ENCODE measurements at places on chromosomes 5 and 9.

DNA sequence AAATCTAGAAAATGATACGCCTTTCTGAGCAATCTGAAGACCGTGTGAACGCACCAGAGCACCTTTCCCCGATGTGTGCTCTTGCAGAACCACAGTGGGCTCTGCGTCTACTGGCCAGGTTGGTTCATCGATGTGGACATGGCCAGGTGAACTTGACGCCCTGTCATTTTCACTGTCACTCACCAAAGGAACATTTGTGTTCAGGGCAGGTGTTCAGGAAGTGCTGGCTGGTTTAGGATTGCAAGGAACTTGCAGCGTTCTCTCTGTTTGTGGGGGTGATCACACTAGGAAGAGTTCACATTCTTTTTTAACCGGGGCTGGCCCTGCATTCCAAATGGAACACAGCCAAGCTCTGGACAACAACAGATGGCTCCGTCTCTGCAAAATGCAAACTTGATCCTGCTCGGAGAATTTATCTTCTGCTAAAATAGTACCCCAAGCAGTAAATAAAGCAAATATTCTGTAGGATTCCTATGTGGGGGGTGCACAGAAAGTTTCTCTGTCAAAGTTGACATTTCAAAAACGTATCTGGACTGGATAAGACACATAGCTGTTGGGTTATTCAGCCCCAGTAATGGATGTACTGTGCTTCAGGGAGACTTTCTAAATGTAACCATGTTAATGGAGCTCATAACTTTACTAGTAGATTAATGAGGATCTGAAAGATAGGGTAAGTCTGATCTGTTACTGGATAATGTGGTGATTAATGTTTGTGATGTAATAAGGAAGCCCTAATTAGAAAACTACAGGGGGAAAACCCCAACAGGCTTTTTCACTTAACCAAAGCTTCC, 45.7 kb upstream of the FANCC start:
- peak; percentile 48 for DNase-seq

DNA sequence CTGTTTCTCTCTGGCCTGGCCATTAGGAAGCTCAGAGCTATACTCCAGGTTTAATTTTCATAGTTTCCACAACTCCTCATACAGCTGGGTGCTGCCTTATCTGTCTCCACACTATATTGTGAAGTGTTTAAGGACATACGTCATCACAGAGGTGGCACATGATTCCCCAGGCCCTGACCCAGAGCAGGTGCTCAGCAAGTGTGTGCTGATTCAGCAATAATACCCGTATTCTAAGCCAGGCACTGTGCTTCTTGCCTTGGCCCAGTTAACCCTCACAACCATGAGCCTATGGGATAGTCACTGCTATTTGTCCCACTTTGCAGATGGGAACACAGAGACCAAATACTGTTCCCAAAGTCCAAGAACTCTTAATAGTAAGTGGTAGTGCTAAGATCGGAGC, 93.5 kb upstream of the SMIM23 start:
- no peak for DNase-seq

DNA sequence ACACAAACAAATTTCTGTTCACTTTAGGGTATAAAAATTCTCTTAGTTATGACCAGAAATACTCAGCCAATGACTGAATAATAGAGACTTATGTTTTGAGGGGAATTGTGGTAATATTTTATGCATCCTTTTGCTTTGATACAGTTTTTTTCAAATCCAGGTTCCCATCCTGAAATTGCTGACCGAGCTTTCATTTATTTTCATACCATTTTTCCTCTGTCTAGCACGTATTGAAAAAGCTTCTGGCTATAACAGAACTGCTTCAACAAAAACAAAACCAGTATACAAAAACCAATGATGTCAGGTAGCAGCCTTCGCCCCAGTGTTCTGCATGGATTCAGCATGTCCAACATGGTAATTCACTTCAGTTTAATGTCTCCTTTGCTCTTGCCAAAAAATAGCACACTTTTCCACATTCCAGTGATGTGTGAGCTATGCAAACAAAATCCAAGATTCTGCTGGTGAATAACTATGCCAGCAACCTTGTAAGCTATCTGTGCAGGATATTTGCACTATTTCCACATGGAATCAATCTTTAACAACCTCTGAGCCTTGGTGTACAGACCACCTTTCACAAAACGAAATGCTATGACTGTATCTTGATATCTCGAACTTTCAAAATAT, 22.0 kb downstream of the CCNH start:
- DNase-seq, result peak; percentile 61

- peak; percentile 81 for DNase-seq
Observed at GRCh38 chr5:143495821-143496275, 92.4 kb upstream of the NR3C1 start.

- no peak for DNase-seq
Observed at GRCh38 chr5:136639616-136640015, 274.3 kb upstream of the TRPC7 start.

GRCh38 chr5:135030123-135030955, 3.7 kb downstream of the PITX1 start:
- no peak for DNase-seq

DNA sequence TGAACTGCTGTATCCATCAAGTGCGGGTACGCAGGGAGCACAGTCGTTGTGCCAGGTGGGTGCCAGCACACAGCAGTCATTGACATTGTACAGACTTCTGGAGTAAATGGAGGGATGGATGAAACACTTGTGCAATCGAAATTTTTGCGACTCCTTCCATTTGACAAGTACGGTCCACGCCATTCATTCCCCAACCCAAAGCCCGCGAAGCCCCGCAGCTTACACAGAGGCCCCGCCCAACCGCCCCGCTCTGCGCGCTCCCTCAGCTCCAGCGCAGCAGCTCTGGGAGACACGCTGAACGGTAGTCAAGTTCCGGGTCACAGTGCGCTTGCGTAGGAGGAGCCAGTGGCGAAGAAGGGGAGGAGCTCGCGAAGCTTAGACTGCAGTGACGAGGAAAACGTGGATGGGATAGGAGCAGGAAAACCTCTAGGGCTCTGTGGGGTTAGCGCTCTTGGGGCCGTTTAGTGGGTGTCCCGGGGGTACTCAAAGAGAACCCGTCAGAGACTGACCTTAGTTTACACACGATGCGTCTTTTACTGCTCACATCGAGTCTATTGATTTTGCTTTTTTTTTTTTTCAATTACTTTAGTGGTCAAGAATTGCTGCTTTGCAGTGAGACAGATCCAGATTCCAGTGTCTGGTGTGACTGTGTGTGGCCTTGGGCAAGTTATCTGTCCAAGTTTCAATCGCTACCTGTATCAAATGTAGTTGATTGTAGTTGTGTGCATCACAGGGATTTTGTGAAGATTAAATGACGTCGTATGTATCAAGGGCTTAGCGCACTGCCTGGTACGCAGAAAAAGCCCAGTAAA, 15.3 kb upstream of the MSANTD3 start:
- peak; percentile 86 for DNase-seq

- no peak for DNase-seq
Observed at GRCh38 chr9:93807166-93808074, 147.7 kb downstream of the BARX1 start.

DNA sequence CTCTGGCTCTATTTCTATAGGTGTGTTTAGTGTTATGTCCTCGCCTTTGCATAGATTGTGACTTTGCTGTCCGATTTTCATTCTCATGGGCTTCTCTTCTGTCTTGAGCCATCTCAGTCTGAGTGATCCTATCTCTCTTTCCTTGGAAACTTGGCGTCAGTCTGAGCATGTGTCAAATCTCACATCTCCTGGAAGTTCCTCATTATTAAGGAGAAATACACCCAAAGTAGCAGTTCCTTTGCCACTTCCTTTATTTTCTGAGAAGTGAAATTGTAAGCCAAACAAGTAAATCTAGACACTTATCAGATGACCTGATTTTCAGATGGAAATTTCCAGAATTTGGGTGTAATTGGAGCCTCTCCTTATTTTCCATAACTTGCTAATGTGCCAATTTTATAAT, 126.9 kb upstream of the ANKH start:
- DNase-seq, result no peak

DNA sequence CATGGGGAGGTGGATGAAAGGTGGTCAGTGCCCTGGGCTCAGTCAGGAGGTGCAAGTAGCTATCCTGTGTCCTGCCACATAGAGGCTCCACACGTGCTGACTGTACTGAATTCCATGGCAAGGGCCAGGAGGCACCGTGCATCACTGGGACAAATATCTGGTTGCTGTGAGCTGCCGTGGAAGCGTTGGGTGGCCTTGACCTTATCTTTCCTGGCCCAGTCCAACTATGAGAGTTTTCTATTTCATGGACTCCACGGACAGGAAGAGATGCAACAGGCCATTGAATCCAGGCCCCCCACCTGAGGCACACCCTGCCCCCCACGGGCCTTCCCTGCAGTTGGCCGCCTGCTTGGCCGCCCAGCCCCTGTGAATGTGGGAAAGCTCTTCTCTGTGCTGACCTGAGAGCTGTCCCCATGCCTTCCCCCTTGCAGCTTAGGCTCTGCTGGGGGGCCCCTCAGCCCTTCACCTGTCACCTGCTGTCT, 1.7 kb downstream of the GRHPR start:
- DNase-seq, result no peak

- no peak for DNase-seq
Observed at GRCh38 chr9:22379272-22379671, 67.4 kb upstream of the DMRTA1 start.

GRCh38 chr9:133959171-133959570, 33.0 kb downstream of the VAV2 start:
- DNase-seq, result no peak

DNA sequence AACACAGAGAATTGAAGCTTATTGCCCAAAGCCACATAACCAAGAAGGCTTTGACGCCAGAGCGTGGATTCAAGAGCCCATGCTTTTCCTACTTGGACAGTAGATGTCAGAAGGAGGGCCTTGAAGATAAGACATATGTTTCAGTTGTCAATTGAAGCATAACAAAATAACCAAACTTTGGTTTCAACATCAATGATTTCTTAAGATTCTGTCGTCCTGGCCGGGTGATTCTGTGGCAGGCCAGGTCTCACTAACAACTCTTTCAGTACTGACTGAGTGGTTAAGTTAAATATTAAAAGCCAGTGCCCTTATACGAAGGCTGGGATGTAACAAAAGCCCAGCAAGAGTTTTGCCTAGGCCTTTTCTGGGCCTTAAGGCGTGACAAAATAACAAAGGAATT, 94.0 kb downstream of the RCL1 start:
- DNase-seq, result peak; percentile 5

- peak; percentile 18 for DNase-seq
Observed at GRCh38 chr5:9562141-9562540, 16.3 kb upstream of the SEMA5A start.

DNA sequence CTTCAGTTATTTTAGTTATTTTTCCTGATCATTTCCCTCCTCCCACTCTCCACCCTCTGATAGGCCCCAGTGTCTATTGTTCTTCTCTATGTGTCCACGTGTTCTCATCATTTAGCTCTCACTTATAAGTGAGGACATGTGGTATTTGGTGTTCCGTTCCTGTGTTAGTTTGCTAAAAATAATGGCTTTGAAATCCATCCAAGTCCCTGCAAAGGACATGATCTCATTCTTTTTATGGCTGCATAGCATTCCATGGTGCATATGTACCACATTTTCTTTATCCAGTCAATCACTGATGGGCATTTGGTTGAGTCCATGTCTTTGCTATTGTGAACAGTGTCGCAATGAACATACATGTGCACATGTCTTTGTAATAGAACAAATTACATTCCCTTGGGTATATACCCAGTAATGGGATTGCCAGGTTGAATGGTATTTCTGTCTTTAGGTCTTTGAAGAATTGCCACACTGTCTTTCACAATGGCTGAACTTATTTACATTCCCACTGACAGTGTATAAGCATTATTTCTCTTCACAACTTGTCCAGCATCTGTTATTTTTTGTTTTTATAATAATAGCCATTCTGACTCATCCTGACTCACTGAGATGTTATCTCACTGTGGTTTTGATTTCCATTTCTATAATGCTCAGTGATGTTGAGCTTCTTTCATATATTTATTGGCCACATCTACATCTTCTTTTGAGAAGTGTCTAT, 17.2 kb upstream of the DIRAS2 start:
- peak; percentile 31 for DNase-seq

DNA sequence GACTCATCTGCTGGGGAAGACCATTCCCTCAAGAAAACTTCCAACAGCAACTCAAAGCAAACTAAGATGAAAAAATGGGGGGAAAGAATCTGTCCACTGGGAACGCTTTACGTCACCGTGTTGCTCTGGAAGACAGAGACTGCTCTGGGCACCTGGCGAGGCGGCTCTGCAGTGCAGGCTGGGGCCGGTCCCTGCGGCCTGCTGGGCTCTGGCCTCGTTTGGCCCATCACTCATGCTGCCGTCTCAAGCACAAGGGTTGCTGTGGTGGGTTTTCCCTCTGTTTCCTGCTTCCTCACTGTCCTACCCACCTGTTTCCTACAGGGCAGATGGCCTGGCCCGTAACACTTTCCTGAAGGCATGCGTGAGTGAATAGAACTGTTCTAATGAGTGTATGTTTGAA, 92.9 kb upstream of the OTULINL start:
- DNase-seq, result no peak

GRCh38 chr5:2740051-2740875, 11.2 kb downstream of the IRX2 start:
- DNase-seq, result peak; percentile 18

GRCh38 chr9:126869368-126869767, 8.9 kb downstream of the ZBTB34 start:
- no peak for DNase-seq

DNA sequence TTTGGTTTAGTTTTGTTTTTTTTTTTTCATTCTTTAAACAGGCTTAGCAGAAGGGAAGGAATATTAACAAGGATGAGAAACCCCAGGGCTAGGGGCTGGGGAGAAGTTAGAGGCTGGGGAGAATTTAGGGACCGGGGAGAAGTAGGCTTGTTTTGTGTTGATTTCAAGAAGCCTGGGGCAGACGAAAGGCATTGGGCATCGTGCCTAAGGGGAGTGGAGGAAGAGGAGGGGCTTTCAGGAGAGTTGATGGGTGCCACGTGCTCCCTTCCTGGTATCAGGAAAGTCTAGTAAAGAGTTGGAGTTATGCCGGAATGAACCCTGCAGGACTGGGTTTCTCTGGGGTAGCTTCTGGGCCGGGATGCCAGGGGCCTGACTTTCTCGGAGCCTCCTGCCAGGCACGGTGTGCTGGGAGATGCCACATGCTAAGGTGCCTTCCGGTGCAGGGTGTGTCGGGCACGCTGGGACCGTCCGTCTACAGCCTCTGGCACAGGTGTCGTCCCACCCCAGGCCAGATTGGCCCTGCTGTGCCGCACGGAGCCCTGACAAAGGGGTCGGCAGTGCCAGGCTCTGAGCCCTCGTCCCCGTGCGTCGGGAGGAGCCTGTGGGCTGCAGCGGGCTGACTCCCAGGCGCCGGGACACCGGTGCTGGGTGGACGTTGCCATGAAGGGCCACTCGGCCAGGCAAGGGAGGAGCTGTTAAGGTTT, 159.9 kb downstream of the OLFM1 start:
- DNase-seq, result no peak

- no peak for DNase-seq
Observed at GRCh38 chr5:17020678-17021601, 84.9 kb upstream of the MYO10 start.

DNA sequence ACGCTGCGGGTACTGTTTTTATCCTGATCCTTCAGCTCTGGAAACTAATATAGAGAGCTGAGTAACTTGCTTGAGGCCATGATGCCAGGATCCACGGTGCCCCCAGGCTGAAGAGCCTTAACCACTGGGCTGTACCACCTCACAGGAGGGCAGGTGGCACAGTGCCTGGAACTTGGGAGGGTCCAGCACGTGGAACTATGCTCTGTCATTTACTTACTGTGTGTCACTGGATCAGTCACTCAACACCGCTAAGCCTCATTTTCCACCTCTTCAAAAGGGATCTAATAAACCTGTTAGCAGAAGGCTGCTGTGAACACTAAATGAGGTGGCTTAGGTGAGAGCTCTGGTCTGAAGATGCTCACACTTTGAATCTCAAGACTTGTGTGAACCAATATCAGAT, 29.6 kb downstream of the KCNIP1 start:
- no peak for DNase-seq

All from AG10803 (cell line).